ENCODE measurements at places on chromosomes 2 and 18.
A peak's percentile ranks its signal among the peaks of the same experiment; 100 is the strongest.

- peak; percentile 35 for DNase-seq
Observed at GRCh38 chr18:58670404-58671110, 708 bp upstream of the MALT1 start.

DNA sequence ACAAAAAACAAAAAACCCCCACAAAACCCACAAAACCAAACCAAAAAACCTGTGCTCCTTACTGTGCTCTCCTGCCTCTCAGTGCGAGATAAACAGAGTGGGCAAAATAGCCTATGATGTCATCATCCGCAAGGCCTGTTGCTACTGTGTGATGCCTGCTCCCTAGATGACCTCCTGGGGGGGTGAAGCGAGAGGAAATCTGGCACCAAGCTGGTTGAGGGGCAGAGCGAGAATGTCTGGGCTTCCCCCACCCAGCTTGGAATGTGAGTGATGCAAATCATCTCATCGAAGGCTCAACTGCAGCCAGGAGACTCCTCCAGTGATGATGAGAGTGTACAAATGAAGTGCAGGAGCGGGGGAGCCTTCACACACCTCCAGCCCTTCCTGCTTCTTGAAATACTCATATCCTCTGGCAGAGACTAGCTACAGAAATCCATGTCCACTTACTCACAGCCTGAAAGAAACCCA is 57.7 kb upstream of the MAP4K3 start:
- no peak for DNase-seq

DNA sequence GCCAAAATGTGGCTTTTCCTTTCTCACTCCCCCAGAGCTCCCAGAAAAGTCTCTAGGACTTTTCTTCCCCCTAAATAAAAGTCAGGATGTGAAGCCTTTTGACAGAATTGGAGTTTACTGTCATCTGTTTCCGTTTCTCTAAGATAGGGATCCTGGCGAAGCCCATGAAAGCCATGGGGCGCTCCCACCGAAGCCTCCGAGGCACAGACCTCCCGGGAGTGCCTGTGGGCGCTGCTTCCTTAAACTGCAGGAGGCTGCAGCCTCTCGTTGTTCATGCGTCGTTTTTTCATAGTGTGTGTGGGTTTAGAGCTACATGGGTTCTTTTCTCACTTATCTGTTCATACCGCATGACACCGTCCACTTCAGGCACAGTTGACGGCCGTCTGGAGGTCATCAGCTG is 56.8 kb downstream of the ASAP2 start:
- no peak for DNase-seq

GRCh38 chr2:145593991-145594614 is 1074.2 kb upstream of the ZEB2 start:
- DNase-seq = no peak

- DNase-seq = no peak
Observed at GRCh38 chr2:56009758-56010458, 86.3 kb upstream of the EFEMP1 start.

- no peak for DNase-seq
Observed at GRCh38 chr18:41436772-41437171, 518.3 kb upstream of the PIK3C3 start.

DNA sequence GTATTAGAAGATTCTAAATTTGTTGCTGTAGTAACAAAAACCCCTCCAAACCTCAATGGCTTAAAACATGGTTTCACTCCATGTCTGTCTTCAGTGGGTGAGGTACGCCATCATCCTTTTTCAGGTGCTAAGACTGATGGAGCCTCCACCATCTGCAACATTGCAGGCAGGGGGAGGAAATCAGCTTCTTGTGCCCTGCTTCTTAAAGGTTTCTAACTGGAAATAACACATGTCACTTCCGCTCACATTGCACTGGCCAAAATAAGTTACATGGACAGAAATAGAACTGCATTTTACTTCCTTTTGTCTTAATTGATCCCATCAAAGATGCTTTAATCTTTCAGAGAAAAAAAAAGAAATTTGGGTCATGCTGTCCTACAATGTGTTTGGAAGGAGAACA is 94.1 kb downstream of the GALNT3 start:
- no peak for DNase-seq

DNA sequence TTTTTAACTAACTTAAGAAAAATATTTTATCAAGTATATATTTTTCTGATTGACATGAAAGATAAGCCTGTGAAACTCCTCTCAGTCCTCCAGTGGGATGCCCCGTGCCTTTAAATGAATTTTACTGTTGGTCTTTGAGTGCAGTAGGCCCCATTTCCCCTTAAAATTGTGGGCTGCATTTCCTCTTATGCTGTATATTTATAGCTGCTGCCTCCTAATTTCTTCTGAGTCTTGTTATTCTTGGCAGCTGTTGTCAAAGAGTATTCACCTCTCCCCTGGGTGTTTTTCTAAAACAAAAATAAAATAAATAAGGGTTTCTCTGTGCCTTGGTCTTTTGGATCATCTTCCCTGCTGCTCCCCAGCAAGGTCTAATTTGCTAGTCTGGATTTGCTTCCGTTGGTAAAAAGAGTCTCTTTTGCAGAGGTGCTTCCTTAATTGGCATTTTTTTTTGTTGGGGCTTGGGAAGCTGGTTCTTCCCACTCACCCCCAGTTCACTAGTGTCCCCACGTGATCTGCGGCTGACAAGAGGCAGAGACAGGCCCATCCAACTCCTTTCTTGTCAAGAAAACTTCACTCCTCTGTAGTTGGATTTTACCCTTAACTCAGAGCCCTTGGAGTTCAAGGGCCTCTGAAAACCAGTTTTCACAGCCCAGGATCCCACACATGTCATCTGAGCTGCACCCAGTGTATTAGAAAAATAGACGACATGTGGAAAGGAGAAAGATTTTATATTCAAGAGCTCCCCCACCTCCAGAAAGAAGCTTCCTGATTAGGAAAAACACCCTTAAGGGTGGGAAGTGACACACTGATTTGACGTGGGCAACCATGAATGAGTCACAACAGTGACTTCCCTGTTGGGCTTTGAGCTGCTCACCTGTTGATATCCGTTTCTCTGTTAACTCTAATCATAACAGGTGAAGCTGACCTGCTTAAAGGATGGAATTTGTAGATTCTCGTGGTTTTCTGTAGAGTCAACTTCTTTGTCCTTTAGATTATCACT is 431.5 kb downstream of the DCDC2C start:
- no peak for DNase-seq

DNA sequence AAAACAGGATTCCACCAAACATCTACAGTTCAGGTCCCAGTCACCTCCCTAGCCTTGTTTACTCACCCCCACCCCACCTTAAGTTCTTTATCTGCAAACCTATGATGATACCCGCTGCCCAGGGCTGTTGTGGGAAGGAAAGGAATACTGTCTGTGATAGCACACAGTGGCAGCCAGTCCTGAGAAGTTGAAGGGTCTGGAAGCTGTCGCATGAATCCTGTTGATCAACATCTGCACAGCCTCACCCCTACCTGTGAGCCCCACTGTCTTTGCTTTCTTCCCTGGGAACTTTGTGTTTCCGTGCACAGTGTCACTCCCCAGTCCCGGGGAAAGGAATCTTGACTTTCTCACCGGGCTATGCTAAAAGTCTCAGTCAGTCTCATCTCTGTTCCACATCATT is 160.7 kb upstream of the EPAS1 start:
- no peak for DNase-seq

- peak; percentile 9 for DNase-seq
Observed at GRCh38 chr2:129331638-129332037, 647.8 kb upstream of the RAB6C start.

GRCh38 chr2:85717308-85718008 is 23.3 kb downstream of the GNLY start:
- DNase-seq = no peak

GRCh38 chr2:10762651-10763460 is 41.4 kb downstream of the ATP6V1C2 start:
- no peak for DNase-seq

GRCh38 chr18:901761-902160 is 2.9 kb upstream of the ADCYAP1 start:
- DNase-seq = no peak

DNA sequence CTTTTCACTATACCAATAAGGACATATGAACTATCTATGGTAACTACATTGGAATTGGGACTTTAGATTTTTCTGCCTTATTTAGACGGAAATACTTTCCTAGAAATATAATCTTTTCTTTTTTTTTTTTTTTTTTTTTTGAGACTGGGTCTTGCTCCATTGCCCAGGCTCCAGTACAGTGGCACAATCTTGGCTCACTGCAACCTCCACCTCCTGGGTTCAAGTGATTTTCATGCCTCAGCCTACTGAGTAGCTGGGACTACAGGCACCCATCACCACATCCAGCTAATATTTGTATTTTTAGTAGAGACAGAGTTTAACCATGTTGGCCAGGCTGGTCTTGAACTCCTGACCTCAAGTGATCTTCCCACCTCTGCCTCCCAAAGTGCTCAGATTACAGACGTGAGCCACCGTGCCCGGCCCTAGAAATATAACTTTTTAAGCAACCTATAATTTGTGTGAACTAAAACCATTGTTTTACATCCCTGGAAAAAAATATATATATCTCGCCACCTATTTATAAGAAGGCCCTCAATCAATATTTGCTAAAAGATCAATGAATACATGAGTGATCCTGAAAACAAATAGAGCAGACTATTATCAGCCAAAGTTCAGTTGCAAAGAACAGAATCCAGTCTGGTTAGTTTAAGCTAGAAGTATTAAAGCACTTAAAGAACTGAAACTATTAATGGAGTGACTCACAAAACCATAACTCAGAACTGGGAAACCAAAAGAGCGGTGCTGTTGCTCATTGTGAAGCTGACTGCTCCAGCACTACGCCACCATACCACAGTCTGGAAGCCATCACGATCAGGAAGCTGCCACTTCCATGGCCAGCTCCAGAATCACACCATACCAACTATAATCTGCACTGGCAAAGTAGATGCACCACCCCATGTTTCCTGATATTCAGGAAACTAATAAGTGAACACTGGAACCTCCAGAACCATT is 8.4 kb upstream of the HNRNPLL start:
- no peak for DNase-seq

DNA sequence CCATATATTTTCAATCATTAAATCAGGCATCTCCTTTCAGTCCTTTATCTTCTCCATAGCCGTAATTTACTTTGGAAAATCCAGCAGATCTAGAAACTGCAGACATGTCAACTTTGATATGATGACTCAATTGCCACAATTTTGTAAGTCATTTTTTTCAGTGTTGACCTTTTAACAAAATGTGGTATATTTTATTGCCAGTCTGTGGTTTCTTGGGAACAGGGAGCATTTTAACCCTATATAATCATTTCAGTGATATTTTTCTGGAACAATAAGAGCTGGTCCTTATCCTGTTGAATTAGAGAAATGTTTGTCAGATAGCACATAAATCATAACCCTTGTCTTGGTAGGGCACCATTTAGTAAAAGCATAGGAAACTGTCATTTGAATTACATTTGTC is 90.9 kb upstream of the UBXN4 start:
- DNase-seq = no peak

DNA sequence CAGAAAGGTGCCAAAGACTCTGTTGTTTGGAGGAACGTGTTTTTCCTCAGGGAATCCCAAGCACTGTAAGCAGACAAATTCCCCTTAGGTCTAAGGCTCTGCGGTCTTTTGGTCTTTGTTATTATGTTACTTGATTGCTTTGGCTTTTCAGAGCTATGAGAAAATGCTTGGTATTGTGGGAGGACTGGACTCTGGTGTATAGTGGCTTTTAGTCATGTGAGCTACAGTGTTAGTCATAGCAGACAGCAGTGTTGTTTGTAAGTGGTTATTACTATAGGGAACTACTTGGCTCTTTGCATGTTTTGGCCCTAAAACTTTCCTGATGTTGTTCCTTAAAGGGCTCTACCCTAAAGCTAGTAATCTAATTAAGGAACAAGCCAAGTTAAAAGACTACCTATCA is 956.2 kb upstream of the LRATD1 start:
- DNase-seq = no peak

DNA sequence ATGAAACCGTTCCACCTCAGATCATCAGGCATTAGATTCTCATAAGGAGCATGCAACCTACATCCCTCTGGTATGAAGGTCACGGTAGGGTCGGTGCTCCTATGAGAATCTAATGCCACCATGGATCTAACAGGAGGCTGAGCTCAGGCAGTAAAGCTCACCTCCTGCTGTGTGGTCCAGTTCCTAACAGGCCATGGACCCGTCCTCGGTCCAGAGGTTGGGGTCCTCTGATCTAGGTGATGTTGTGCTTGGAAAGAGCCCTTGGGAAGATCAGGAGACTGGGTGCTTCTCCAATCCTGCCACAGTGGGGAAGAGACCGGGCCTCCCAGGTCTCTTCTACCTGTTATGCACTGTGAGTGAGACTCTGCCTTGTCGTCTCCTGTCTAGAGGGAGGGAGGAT is 104.6 kb downstream of the ACKR3 start:
- DNase-seq = no peak

DNA sequence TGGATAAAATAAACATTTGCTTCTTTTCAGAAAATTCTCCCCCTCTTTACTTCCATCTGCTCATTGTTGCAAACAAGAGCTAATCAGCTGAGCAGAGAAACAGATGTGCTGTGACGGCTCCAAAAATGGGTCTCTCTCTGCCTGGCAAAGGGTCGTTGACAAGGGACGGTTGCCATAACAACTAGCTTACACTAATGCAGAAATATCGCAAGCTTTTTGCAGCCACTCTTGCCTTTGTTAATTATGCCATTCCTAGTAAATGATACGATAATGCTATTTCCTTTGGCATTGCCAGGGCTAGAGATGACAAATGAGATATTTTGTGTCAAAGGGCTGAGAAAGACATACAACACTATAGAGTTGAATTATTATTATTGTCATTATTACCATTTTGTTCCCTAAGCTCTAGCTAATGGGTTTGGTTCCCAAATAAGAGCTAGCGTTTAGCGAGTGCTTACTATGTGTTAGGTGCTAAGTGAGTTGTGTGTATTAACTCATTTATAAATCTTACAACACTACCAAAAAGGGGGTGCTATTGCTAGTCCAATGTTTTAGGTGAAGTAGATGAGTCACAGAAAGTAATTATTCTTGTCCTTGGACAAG is 46.8 kb downstream of the MYO3B start:
- DNase-seq = no peak

DNA sequence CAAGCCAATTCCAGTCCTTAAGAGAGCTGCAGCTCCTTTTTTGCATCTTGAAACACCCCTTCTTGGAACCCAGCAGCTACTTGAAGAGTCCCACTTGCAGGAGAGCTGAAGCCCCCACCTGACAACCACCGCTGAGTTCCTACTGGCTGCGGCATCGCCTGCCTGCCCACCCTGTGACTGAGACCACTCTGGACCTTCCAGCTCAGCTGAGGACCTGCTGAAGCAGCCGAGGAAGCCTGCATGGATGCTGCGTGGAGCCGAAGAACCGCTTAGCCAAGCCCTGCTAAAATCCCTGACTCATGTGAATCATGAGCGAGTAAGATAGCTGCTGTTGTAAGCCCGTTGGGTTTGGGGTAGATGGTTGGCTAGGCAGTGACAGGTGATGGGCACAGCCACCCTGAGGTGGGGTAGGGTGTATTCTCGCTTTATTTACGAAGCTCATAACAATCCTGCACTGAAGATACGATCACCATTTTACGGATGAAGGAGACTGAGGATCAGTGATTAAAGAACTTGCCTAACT is 78.4 kb downstream of the INHBB start:
- DNase-seq = no peak

DNA sequence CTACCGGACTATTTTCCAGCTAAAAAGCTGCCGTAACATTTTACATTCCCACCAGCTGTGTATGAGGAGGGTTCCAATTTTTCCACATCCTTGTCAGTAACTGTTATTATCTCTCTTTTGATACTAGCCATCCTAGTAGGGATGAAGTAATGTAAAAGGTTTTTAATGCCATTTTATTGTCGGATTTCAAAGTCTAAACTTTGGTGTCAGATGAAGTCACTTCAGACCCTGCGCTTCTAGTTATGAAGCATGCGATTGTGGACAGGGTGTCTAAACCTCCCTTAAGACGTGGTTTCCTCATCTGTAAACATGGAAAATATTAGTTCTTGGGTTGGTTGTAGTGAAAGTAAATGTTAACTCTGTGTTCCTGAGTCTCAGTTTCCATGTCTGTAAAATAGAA is 4.7 kb downstream of the DGKD start:
- DNase-seq = no peak

Measured in iPS DF 6.9 (cell line).